ENCODE measurements at places on chromosomes 2 and 18.

- H3K27me3 ChIP-seq: peaks cover 4% of the 10 kb centered on the region
- peak overlapping the region; percentile 39 for H3K27ac ChIP-seq
- H3K4me3 ChIP-seq: no peak overlapping the region
- H3K4me1 ChIP-seq: peaks cover 23% of the 10 kb centered on the region
Observed at GRCh38 chr2:234158812-234159211, 108.3 kb downstream of the SPP2 start.

DNA sequence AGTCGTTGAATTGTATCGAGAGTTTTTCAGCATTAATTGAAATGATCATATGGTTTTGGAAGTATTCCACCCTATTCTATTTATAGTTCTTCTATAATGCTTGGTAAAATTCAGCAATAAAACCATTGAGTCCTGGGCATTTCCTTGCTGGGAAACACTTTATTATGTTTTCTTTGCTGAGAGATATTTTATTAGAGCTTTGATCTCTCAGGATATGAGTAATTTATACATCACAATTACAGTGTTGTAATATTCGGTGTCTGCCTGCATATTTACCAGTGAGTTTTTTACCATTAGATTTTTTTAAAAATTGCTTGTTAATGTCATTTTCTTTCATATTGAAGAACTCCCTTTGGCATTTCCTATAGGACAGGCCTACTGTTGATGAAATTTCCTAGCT lies 402.7 kb upstream of the FSIP2 start:
- H3K27ac ChIP-seq: no peak overlapping the region
- no peaks in the 10 kb centered on the region for H3K36me3 ChIP-seq
- no peaks in the 10 kb centered on the region for H3K4me1 ChIP-seq
- no peak for DNase-seq
- H3K27me3 ChIP-seq: no peaks in the 10 kb centered on the region

- no peaks in the 10 kb centered on the region for H3K27me3 ChIP-seq
- H3K4me3 ChIP-seq: no peak overlapping the region
- no peak for DNase-seq
- no peaks in the 10 kb centered on the region for H3K36me3 ChIP-seq
- H3K4me1 ChIP-seq: peaks cover 12% of the 10 kb centered on the region
Observed at GRCh38 chr2:239366740-239367139, 34.1 kb downstream of the HDAC4 start.

DNA sequence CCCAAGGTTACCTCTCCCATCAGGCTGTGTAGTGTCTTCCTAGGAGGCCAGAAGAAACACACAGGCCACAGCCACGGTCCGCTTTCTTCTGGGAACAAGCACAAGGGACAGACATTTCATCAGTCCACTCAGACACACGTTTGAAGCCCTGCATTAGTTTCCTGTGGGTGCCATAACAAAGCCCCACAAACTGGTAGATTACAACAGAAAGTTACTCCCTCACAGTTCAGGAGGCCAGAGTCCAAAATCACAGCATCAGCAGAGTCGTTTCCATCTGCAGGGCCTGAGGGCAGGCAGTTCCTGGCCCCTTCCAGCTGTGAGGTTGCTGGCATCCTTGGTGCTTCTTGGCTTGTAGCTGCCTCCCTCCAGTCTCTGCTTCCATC lies 8.8 kb upstream of the PRLH start:
- no peak overlapping the region for H3K4me3 ChIP-seq
- no peaks in the 10 kb centered on the region for H3K4me1 ChIP-seq
- peaks cover 4% of the 10 kb centered on the region for H3K36me3 ChIP-seq
- no peak overlapping the region for H3K27ac ChIP-seq
- peaks cover 32% of the 10 kb centered on the region for H3K27me3 ChIP-seq

GRCh38 chr2:18398833-18399232 lies 161.6 kb downstream of the RDH14 start:
- H3K4me3 ChIP-seq: no peak overlapping the region
- no peak for DNase-seq
- no peaks in the 10 kb centered on the region for H3K36me3 ChIP-seq

- no peak overlapping the region for H3K4me3 ChIP-seq
- H3K27ac ChIP-seq: no peak overlapping the region
Observed at GRCh38 chr2:173866874-173867618, 98.1 kb downstream of the SP3 start.

DNA sequence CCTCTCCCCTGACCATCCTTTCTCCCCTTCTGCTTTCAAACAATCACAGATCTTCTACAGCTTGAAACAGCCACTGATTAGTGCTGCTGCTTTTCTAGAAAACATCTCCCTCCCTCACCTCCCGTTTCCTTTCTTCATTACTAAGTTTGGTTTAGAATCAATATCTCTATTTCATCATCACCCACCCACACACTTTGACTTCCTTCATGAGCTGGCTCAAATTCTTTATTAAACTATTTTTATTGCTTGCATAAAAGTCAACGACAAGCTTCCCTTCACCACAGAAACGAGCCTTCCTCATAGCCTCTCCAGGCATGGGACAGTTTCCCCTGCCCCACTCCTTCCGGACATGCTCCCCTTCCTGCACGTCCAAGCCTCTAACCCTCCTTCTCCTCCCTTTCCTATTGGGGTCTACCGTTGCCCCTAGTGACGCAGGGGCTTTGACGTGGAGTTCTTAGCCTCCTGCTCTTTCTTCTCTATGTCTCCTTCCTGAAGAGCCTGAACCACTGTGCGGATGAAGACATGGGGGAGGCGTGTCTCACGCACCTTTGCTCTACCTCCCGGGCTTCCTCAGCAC lies 172.0 kb downstream of the AFF3 start:
- no peak for DNase-seq
- H3K4me1 ChIP-seq: peaks cover 52% of the 10 kb centered on the region
- H3K36me3 ChIP-seq: peaks cover 37% of the 10 kb centered on the region
- no peaks in the 10 kb centered on the region for H3K27me3 ChIP-seq
- H3K4me3 ChIP-seq: no peak overlapping the region
- H3K27ac ChIP-seq: peak overlapping the region; percentile 72

GRCh38 chr2:209570194-209570593 lies 146.3 kb downstream of the MAP2 start:
- DNase-seq: no peak
- H3K36me3 ChIP-seq: no peaks in the 10 kb centered on the region
- H3K27me3 ChIP-seq: no peaks in the 10 kb centered on the region
- no peak overlapping the region for H3K27ac ChIP-seq

GRCh38 chr18:45119876-45120275 lies 439.2 kb downstream of the SETBP1 start:
- H3K27ac ChIP-seq: no peak overlapping the region
- no peaks in the 10 kb centered on the region for H3K36me3 ChIP-seq
- H3K27me3 ChIP-seq: no peaks in the 10 kb centered on the region

GRCh38 chr18:13328213-13328612 lies 109.7 kb downstream of the LDLRAD4 start:
- peaks cover 8% of the 10 kb centered on the region for H3K4me1 ChIP-seq
- H3K36me3 ChIP-seq: peaks cover 7% of the 10 kb centered on the region
- no peak overlapping the region for H3K27ac ChIP-seq
- no peak overlapping the region for H3K4me3 ChIP-seq

Measured in naive B cell (primary cell).